ENCODE measurements at places on chromosomes 5 and 9.

DNA sequence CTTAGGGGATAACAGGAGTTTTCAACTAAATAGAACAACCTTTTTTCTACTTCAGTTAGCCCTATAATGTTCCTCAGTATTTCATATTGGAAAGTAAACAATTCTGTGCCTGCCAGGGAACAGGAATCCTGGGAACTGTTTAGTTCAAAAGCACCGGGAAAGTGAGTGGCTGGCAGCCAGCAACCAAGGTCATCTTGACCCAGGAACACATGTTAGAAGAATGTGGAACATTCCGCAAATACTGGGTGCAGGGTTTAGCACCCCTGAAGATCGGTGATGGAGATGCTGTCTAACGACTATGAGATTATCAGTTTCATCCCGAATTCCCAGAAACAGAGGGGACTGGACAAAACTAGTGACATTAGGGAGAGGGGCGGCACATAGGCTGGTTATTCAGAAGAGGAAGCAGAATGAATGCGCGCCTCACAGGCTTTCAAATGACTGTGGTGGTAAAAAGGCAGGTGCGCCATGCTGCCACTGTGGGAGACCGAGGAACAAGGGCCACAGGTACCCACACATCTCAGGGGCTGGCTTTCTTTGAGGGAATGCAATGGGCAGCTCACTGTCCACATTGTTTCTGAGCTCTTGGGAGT is 51.2 kb downstream of the IPPK start:
- DNase-seq: no peak

GRCh38 chr5:1139331-1140170 is 27.7 kb upstream of the SLC12A7 start:
- DNase-seq: no peak

DNA sequence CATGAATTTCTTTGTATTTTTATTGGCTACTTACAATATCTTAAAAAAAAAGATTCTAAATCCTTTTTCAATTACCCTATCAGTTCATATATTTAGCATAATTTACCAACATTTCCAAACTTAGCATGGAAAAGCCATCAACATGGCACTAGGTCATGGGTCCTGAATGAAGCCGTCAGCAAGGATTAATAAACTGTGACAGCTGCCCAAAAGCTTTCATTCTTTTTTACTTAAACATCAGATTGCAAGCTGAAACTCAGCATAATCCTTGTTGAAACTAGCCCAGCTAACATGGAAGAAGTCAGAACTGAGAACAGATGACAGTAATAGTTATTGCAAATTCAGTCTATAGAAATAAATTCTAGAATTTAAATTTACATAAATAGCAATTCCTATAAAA is 209.8 kb downstream of the ADAMTS6 start:
- DNase-seq: no peak

GRCh38 chr5:67581203-67581602 is 384.6 kb upstream of the CD180 start:
- peak; percentile 39 for DNase-seq

DNA sequence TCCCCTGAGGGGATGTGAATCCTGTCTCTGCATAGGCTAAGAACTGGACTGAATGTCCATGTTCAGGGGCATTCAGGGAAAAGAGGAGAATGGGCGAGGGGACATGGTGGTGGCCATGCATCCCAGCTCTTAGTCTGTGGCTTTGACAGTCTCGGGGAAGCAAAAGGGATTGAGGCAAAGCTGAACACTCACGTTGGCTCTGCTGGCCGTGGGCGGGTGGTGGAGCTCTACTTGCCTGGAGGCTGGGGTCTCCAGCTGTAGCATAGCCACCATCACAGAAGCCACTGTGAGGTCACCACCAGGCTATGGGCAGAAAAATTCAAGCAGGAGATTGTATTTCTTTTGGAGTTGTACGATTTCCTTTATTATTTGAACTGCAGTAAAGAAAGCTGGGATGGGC is 4.1 kb downstream of the GARIN3 start:
- no peak for DNase-seq

- DNase-seq: no peak
Observed at GRCh38 chr5:1476967-1477310, 31.7 kb upstream of the SLC6A3 start.

- no peak for DNase-seq
Observed at GRCh38 chr9:107784235-107784958, 294.8 kb upstream of the KLF4 start.

DNA sequence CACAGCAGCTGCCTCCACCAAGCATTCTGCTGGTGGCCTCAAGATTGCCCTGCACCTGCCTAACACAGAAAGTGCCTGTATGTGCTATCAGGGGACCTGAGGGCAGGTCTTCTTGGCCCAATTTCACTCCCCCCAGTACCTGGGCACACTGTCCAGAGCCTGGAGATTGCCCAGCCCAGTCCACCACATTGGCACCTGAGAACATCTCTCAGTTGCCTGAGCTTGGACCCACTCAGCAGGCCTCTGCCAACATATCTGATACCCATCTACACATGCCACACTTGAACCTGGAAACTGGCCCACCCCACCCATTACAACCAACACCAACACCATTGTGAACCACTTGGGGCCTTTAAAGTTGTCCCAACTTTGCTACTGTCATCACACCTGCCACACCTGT is 1523.1 kb upstream of the CDH9 start:
- no peak for DNase-seq

DNA sequence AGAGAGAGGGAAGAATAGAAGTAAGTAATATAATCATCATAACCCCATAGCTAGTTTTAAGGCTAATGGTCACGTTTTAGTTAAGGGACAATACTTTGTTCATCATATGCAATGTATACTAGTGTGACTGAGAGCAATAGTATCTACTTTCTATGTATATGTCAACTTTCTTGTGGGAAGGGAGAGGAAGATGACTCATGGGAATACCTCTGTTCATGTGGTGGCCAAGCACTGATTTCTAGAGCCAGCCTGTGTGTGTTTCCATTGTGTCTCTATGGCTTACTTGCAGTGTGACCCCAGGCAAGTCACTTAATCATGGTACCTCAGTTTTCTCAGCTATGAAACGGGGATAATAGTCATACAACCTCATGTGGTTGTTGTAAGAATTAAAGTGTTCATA is 639.6 kb downstream of the CETN3 start:
- peak; percentile 36 for DNase-seq

- DNase-seq: no peak
Observed at GRCh38 chr5:40386289-40386688, 293.4 kb upstream of the PTGER4 start.

DNA sequence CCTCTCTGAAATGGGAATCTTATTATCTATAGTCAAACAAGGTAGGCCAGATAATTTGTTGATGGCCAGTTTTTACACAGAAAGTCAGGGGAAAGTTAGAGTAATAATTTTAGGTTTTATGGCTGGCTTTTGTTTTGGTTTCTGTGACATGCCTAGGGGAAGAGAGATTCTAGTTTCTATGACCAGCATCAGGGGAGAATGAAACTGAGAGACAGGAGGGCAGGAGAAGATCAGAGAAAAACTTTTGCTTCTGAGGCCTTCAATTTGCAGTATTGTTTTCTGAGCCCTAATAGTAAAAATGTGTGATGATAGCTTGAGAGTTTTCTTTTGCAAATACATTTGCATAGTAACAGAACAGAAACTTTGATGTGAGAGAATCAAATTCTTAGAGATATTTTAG is 564.3 kb downstream of the ZNF608 start:
- DNase-seq: no peak

GRCh38 chr5:55877655-55878054 is 26.5 kb downstream of the IL31RA start:
- no peak for DNase-seq

DNA sequence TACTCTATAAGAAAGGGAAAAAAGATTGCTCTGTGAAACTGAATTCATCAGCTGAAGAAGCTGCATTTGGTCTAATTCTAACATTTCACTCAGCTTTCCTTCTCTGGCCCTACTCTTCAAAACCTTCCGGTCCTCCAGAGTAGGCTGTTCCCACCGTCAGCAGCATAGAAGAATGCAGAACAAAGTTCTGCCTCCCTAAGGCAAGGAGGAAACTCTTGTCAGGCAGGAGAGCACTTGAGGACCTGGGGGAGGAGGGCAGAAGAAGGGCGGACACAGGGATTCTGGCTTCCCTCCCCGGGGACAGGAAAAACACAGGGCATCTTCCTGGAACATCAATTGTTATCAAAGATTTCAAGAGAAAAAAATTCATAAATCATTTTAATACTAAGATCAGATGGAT is 69.2 kb upstream of the SHB start:
- no peak for DNase-seq

- no peak for DNase-seq
Observed at GRCh38 chr5:150624334-150625163, 15.9 kb upstream of the SYNPO start.

DNA sequence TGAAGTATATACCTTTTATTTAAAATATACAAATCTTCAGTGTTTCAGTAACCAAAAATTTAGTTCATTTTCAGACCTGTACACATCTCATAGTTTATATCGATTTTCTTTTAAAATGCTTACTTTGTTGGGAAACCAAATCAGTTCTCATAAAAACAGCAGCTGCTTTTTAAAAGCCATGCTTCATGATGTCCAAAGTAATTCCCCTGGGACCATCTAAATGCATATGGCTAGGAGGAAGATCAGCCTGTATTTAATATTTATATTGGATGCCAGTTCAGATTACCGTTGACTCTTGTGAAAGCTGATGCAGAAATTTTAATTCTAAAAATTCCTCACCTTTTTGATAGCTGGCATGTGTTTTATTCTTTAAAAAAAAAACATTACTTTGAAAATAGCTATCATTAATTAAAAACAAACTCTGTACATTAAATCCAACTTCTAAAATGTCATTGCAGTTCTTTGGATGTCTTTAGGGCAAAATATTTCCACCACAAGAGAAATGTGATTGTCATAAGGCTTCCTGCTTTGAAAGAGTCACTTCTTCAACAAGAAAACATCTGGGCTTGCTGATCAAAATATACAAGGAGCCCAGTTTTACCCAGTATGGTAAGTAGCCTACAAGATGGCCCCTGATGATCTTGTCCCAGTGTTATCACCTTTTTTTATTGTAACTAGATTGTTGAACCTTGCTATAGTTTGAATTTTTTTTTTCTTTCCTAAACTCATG is 1242.9 kb upstream of the CDH6 start:
- DNase-seq: no peak

DNA sequence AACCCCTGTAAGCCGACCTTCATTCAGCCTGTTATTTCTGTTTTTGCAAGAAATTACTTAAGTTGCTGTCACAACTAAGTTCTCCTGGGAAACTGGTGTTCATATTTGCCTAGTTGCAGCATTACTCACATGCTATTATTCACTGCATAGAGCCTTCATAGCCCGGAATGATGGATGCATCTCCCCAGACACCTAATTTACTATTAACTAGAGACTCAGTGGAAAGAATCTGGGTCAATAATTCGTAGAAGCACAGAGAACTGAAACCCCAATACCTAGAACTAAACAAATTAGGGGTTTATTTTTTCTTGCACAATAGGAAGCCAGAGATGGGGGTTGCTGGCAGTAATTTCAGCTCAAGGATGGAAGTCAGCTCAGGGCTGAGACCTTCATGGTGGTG is 45.7 kb upstream of the FAM170A start:
- no peak for DNase-seq

DNA sequence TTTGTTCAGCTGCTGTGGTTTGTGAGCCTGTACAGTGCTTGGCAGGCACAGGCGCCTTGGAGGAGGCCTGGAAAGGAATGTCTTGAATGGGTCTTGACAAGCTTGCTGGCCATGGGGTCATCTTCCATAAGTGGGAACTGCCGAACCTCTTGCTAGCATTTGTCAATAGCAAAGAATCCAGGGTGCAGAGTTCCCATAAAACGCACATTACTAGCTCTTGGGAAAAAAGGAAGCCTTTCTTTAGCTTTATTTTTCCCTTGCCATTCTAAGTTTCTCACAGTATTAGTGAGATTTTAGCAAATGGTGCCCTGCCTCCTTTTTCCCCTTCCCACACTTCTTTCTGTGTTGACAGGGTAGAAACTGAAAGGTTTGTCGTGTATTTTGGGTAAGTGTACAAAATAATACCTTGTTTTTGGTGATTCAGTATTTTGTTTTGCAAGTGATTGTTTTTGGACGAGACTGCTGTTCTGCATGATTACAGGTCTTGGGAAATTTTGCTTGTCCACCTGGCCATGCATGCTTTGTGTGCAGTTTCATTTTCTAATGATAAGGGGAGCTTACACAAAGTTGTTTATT is 82.0 kb downstream of the ADGRV1 start:
- no peak for DNase-seq

DNA sequence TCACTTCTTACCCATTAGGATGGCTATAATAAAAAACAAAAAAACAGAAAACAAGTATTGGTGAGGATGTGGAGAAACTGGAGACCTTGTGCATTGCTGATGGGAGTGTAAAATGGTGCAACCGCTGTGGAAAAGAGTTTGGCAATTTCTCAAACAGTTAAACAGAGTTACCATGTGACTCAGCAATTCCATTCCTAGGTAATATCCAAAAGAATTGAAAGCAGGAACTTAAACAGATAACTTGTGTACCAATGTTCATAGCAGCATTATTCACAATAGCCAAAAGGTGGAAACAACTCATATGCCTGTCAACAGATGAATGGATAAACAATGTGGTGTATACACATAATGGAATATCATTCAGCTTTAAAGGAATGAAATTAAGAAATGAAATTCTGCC is 28.9 kb downstream of the DCP2 start:
- no peak for DNase-seq

GRCh38 chr5:36836831-36837230 is 39.7 kb upstream of the NIPBL start:
- no peak for DNase-seq

DNA sequence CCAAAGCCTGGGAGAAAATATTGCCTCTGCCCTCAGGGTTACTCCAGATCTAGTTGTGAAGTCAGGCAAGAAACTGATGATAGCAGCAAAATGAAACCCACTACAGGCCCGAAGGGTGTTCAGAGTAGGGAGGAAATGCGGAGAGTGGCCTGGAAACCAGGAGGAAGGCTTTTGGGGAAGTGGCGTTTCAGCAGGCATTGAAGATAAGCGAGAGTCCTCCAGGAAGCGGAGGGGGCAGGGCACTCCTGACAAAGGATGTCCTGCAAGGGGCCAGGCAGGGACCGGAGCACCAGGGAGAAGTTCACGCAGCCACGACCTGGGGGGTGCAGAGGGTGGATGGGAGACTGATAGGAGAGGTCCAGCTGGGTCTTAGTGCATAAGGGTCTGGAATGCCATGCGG is 7.8 kb upstream of the FOXI1 start:
- DNase-seq: no peak

- DNase-seq: peak; percentile 85
Observed at GRCh38 chr9:752201-752600, 89.3 kb upstream of the DMRT1 start.

DNA sequence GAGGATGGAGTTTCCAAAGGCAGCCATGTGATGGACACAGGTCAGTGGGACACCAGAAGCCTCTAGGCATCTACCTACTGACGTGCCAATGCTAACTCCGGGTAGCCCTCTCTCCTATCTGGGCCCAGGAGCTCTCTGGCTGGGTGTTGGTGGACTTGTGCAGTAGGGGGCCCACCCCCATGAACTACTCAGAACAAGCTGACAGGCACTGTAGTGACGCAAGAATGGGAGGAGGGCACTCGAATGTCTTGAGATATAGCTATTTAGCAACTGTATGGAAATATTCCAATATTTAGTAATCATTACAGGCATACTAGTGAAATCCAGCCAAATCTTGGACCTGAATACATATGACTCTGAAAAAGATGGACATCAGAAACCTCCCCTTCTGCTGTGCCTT is 5.7 kb upstream of the DOCK2 start:
- no peak for DNase-seq

- no peak for DNase-seq
Observed at GRCh38 chr9:7760014-7760415, 39.6 kb downstream of the DMAC1 start.
